Stomach (tissue), 19 donors: ENCODE measurements at places on chromosomes 11 and 22. TPM values are rescaled to one million over a fixed set of nuclear protein-coding genes. Genes with fewer than 3 reads are reported as not detected.

- no peak for DNase-seq
These were observed 108.6 kb upstream of the ASPHD2 start for GRCh38 chr22:26320447-26320846.

The RTN4RL2 gene
- 0.76 TPM for polyA plus RNA-seq

DNA sequence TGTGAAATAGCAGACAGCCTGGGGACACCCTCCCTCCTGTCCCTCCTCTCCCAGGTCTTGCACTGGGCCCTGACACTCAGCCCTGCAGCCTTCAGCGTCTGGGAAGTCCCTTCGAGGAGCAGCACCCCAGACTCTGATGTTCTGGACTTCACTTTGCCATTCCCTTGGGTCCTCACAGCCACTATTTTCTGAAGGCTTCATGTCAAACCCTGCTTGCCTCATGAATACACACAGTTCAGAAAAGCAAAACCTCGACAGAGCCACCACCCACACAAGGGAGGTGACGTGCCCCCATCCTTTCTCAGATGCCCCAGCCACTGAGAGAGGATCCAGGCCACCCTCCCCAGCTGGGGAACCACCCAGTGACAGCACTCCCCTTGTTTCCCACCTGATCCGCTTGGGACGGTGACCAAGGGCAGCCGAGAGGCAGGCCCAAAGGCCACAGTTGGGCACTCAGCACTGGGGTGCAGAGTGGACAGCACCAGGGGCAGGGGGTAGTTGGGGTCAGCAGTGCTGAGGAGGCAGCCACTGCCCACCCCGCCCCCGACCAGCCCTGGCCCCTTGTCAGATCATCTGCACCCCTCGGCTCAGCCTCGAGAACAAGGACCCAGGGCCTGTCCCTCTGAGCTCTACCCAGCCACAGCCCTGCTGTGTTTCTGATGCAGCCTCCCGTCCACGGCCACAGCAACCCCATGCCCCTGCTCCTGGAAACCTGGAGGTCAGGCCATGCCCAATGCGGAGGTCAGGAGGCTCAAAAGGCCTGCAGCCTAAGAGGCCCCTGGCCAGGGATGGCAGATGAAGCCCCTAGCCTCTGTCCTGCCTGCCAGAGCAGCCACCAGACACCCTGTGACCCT is 3.1 kb upstream of the TNNT3 start:
- DNase-seq, result no peak

DNA sequence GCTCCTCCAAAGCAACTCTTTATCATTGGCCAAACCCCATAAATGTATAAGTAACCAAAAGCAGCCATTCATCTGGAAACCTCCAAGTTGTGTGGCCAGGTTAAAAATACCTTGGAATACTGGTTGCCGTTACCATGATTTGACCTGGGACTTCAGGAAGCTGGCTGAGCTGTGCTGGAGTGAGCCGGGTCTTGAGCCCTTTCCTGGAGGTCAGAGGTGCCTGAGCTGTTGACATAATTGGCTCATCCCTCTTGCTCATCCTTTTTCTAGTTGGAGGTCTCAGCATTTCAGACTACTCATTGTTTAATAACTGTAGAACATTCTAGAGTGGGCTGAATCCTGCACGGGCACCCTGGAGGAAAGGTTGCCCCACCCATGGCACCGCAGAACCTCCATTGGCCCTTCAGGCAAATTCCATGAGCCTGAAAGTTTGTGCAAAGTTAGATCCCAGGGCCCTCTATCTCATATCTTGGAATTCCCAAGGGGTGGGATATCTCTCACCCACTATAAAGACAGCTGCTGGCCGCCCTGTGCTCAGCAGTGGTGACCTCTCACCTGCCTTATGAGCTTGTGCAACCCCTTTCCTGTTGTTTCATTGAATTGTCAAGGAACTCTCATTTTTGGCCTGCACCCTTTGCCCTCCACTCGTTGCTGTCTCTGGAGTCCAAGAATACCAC is 77.0 kb downstream of the C22orf31 start:
- DNase-seq, result no peak

DNA sequence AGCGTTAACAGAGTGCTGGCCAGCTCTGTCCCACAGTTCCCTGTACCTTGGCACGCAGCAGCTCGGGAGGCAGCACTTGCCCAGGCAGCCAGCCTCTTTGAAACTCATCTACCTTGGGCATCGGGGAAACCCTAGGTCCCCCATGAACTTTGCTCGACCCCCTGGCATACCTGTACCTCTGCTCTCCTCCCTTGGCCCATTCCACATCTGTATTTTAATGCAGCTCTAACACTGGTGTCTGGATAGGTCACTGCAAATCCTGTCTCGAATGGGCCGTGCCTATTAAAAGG is 304.1 kb downstream of the TBC1D22A start:
- no peak for DNase-seq
